H1 (cell line): ENCODE measurements at places on chromosomes 1 and 21.

GRCh38 chr1:65097076-65097475 is 50.9 kb upstream of the AK4 start:
- H3K4me1 ChIP-seq, result no peaks in the 10 kb centered on the region
- H3K27ac ChIP-seq, result no peak overlapping the region
- no peak for DNase-seq
- no peak overlapping the region for H3K4me3 ChIP-seq

- DNase-seq, result no peak
- peaks cover 22% of the 10 kb centered on the region; the same call in 1 of the 2 replicates for H3K4me1 ChIP-seq
These were observed 5.6 kb downstream of the ARID1A start for GRCh38 chr1:26701266-26701994.

DNA sequence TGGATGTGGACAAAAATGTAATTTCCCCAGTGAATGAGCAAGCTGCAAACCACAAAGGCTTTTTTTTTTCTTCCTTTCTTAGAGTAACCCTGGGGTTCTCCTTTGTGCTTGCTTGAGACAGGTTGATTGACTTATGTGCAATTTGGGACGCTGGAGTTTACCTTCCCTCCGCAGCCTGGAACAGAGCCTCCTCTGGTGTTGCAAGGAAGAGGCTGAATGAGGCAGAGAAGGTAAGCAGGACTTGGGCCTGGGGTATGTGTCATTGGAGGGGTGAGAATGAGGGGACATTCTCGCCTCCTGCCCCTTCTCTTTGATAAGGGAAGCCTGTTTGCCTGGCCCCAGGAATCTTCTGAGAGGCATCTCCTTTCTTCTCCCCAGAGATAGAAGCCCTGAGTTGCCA is 49.8 kb downstream of the NFASC start:
- H3K4me3 ChIP-seq, result no peak overlapping the region
- no peak overlapping the region for H3K27ac ChIP-seq
- no peak for DNase-seq
- H3K36me3 ChIP-seq, result no peaks in the 10 kb centered on the region

GRCh38 chr1:47837866-47838561 is 159.2 kb downstream of the TRABD2B start:
- no peak for DNase-seq
- H3K27me3 ChIP-seq, result no peaks in the 10 kb centered on the region
- H3K4me3 ChIP-seq, result no peak overlapping the region
- no peak overlapping the region for H3K27ac ChIP-seq
- peaks cover 9% of the 10 kb centered on the region for H3K4me1 ChIP-seq

GRCh38 chr1:24992761-24993211 is 62.7 kb upstream of the RUNX3 start:
- DNase-seq, result no peak
- no peaks in the 10 kb centered on the region for H3K36me3 ChIP-seq
- H3K27ac ChIP-seq, result no peak overlapping the region
- H3K4me1 ChIP-seq, result 0 out of 2 replicates have a peak, but pooled peaks cover 2% of the 10 kb centered on the region
- H3K27me3 ChIP-seq, result no peaks in the 10 kb centered on the region

DNA sequence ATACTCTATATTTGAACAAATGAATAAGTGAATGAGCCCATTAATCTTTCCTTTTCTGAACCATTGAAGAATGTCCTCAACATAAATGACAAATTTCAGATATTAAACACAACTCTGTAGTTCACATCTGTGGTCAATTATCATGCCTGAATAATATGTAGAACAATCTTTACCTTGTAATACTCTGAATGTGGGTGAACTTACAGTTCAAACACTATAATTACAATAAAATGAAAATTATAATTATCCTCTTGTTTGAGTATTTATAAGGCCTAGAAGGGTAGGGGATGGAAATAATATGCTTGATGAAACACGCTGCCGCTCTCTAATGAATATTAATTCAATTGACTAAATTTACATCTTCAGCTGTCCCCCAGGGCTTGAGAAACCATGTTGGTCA is 8.7 kb upstream of the SFPQ start:
- no peak overlapping the region for H3K4me3 ChIP-seq
- no peaks in the 10 kb centered on the region for H3K4me1 ChIP-seq
- no peak overlapping the region for H3K27ac ChIP-seq
- no peak for DNase-seq
- no peaks in the 10 kb centered on the region for H3K27me3 ChIP-seq
- H3K36me3 ChIP-seq, result no peaks in the 10 kb centered on the region

- H3K36me3 ChIP-seq, result no peaks in the 10 kb centered on the region
- peaks cover 4% of the 10 kb centered on the region for H3K4me1 ChIP-seq
- H3K4me3 ChIP-seq, result no peak overlapping the region
- no peak for DNase-seq
- H3K27me3 ChIP-seq, result no peaks in the 10 kb centered on the region
These were observed 84.3 kb upstream of the VAV3 start for GRCh38 chr1:108049178-108049819.

DNA sequence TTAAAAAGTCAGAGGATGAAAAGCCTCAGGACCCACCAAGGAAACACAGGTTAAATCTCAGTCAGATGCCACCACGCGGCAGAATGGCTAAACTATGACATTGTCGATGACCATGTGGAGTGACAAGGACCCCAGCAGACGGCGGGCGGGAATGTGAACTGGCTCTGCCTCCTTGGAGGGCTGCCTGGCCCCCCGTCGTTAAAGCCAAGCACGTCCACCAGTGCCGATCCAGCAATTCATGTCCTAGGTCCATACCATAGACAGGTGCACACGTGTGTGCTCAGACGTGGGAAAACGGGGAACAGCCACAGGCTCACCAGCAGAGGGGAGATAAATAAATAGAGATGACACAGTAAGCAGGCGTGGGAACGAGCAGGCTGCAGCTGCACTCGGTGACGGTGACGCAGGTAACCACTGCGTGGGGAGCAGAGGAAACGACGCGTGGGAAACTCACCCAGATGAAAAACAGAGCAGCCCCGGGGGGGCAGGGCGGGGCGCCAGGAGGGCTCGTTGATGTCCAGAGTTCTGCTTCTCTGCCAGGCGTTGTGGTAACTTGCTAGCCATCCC is 28.3 kb upstream of the PCBP3 start:
- no peaks in the 10 kb centered on the region for H3K4me1 ChIP-seq
- no peaks in the 10 kb centered on the region for H3K36me3 ChIP-seq

DNA sequence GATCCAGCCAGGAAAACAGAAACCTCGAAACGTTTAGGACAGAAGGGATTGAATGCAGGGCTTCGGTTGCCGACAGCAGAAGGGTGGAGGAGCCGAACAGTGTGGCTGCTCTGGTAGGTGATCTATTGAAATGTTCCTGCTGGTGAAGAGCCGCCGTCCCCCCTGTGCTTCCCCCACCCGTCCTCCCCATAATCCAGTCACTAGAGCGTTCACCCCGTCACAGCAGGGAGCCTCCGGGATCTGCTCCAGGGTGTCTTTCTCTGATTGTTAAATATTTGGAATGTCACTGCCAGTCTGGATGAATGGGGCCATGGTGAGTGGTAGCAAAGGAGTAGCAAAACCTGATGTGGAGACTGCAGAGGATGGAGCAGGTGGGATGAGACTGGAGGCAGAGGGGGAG is 255.1 kb upstream of the CSF3R start:
- H3K4me3 ChIP-seq, result no peak overlapping the region
- H3K27me3 ChIP-seq, result no peaks in the 10 kb centered on the region
- H3K27ac ChIP-seq, result no peak overlapping the region
- no peaks in the 10 kb centered on the region for H3K36me3 ChIP-seq

DNA sequence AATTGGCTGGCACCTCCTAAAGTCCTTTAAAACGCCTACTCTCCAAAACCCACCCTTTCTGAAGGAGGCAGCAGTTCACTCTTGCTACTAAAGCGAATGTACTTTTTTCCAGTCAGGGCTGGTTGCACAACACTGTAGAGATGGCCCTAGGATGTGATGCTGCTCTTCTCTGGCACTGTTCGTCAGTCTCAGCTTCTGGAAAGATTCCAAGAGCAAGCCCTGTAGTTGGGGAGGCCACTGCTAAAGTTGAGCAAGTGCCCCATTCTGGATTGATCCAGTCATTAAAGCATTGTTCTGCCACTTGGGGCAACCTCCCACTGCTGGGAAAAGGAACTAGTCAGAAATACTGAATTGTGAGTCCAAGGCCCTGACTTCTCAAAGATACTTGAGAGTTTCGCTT is 28.5 kb upstream of the KCNQ4 start:
- H3K27ac ChIP-seq, result no peak overlapping the region
- no peaks in the 10 kb centered on the region for H3K4me1 ChIP-seq
- DNase-seq, result no peak
- H3K27me3 ChIP-seq, result no peaks in the 10 kb centered on the region

- H3K36me3 ChIP-seq, result no peaks in the 10 kb centered on the region
- H3K27ac ChIP-seq, result no peak overlapping the region
- no peaks in the 10 kb centered on the region for H3K4me1 ChIP-seq
- DNase-seq, result peak; percentile 30
- no peaks in the 10 kb centered on the region for H3K27me3 ChIP-seq
These were observed 440.0 kb downstream of the MATN1 start for GRCh38 chr1:30283199-30283962.

DNA sequence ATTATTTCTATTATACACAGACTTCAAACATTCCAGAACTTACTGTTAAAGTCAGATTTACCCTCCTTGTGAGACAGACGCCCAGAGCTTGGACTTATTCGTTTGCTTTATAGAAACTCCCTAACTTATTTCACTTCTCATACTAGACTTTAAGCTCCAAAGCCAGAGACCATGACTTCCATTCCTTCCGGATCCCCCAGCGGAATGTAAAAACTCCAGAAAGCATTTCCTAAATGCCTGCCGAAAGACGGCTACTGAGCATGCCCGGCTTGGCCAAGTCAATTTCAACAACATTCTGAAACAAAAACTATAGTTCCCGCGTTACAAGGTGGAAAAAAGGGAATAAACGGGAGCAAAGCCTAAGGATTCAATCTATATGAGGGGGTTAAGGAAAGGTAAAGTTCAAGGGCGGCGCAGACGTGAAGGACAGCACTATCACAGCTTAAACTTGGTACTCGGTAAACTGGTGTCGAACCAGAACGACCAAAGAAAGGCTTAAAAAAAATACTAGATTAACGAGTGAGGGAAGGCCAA is 1.1 kb downstream of the USP48 start:
- no peaks in the 10 kb centered on the region for H3K36me3 ChIP-seq
- H3K4me3 ChIP-seq, result peak overlapping the region; percentile 80
- H3K4me1 ChIP-seq, result peaks cover 2% of the 10 kb centered on the region
- DNase-seq, result no peak

- H3K4me3 ChIP-seq, result peak overlapping the region; percentile 37; the same call in 1 of the 2 replicates
- H3K4me1 ChIP-seq, result peaks cover 6% of the 10 kb centered on the region
- H3K36me3 ChIP-seq, result no peaks in the 10 kb centered on the region
- DNase-seq, result no peak
- peaks cover 39% of the 10 kb centered on the region for H3K27me3 ChIP-seq
These were observed 9.1 kb downstream of the CDKN2C start for GRCh38 chr1:50978852-50979781.

DNA sequence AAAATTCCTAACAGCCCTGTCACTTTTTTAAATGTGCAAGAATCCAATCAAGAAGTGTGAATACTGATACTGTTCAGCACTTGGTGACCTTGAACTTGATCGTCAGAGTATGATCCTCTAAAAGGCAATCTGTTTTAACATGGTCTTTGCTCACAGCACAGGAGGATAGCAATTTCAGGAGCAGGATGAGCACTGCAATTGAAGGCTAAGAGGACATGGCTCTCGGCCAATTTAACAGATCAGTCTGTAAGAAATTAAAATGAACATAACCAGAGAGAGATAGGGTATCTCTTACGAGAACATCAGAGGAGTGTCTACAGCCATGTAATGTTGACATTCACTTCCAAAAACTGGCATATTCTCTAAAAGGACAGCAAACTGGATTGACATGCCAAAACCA is 243.1 kb downstream of the LTN1 start:
- no peaks in the 10 kb centered on the region for H3K27me3 ChIP-seq
- no peaks in the 10 kb centered on the region for H3K36me3 ChIP-seq
- H3K27ac ChIP-seq, result no peak overlapping the region

GRCh38 chr1:228837817-228838716 is 102.8 kb downstream of the RHOU start:
- no peak overlapping the region for H3K27ac ChIP-seq
- no peaks in the 10 kb centered on the region for H3K4me1 ChIP-seq
- no peak overlapping the region for H3K4me3 ChIP-seq
- no peaks in the 10 kb centered on the region for H3K27me3 ChIP-seq

DNA sequence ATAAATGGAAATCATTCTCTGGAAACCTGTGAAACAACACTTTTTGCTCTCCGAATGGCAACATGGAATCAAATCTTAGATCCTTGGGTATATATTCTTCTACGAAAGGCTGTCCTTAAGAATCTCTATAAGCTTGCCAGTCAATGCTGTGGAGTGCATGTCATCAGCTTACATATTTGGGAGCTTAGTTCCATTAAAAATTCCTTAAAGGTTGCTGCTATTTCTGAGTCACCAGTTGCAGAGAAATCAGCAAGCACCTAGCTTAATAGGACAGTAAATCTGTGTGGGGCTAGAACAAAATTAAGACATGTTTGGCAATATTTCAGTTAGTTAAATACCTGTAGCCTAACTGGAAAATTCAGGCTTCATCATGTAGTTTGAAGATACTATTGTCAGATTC is 45.7 kb downstream of the PTGFR start:
- H3K4me1 ChIP-seq, result no peaks in the 10 kb centered on the region
- no peak overlapping the region for H3K27ac ChIP-seq
- H3K36me3 ChIP-seq, result no peaks in the 10 kb centered on the region
- no peak for DNase-seq

DNA sequence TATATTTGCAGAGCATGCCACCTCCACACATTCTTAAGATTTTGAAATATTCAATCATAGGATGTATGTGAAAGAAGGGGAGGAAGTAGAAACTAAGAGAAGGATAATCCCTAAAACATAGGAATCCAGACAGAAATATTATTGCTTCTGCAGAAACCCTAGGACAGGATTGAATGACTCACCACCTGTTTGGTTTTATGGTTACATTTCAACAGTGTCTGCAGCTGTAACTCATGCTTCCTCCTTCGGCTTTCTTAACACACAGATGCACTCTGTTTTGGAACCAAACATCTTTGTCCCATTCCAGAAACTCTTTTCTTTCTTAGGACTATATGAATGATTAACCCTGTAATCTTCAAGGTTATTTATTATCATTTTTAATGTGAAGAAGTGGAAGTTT is 20.7 kb downstream of the RGS7 start:
- H3K27ac ChIP-seq, result no peak overlapping the region
- H3K36me3 ChIP-seq, result no peaks in the 10 kb centered on the region; the same call in 1 of the 2 replicates
- no peaks in the 10 kb centered on the region for H3K4me1 ChIP-seq
- H3K27me3 ChIP-seq, result no peaks in the 10 kb centered on the region
